ENCODE measurements at places on chromosomes 1 and 21. TPM values are rescaled to one million over a fixed set of nuclear protein-coding genes. Genes with fewer than 3 reads are reported as not detected.
A peak's percentile ranks its signal among the peaks of the same experiment; 100 is the strongest.

GRCh38 chr1:31915438-31915837 lies 22.7 kb downstream of the PTP4A2 start:
- DNase-seq, result no peak

DNA sequence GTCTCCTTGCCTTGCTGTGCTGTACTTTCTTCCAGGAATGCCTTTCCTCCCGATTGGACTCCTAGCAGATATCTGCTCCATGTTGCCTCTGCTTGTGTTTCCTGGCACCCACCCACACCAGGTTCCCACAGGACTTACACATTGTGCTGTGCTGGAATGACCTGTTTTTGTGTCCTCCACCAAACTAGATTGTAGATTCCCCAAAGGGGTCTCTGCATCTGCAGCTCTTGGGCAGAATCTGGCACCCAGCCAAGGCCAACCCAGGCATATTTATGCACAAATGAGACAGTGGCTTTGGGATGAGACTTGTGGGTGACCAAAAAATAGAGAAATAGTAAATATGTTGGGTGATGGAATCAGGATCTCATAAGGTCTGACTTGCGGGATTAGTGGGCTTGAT lies 278.2 kb downstream of the RRAGC start:
- no peak for DNase-seq

- DNase-seq, result no peak
Observed at GRCh38 chr1:5620418-5620817, 371.8 kb downstream of the NPHP4 start.

Gene OR2T34
- not detected for total RNA-seq

Gene TGFBR3
- 267 TPM for total RNA-seq

Gene TEKT2
- 0.44 TPM for total RNA-seq

GRCh38 chr1:5915587-5916571 lies 76.3 kb downstream of the NPHP4 start:
- no peak for DNase-seq

DNA sequence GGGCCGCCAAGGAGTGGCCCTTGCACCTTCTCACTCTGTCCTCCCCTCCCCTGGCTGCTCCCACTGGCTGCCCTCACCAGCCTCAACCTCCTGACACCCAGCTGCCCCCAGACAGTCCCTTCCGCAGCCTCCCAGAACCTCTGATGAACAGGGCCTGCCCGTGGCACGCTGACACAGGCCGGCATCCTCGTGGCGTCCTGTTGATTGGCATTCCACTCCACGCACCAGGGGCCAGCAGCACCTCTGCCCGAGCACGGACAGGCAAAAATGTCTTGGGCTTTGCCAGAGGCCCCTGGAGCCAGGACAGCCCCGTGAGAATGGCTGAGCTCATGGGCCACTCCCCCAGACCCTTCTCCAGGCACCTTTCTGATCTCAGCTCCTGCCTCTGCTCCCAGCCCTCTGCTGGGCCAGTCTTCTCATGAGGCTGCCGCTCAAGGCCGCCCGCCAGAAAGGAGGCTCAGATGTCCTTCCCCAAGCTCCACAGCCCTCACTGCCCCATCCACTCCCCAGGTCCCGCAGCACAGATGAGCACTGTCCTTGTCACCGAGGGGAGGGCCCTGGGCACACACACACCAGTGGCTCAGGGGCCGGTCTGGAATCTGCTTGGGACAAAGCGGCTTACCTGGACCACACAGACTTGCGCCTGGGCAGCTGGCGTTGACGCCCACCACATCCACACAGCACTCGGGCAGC lies 15.8 kb upstream of the RNF223 start:
- no peak for DNase-seq

DNA sequence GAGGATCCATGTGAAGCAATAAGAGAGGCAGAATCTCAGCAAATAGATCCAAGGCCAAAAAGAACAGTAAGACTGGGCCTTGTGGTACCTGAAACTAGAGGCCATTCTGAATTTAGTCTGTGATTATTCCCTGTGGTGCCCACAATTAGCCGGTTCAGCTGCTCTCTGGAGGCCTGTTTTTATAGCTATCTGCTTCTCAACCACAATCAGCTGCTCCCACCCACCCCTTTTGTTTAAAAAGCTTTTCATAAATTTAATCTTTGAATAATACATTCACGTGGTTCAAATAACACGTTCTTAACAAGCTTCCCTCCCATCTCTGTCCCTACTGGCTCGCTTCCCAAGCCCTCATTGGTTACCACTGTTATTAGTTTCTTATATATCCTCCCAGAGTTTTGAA lies 18.0 kb downstream of the UBE2T start:
- DNase-seq, result no peak

GRCh38 chr1:221473411-221473810 lies 268.5 kb downstream of the DUSP10 start:
- DNase-seq, result no peak

GRCh38 chr1:107277022-107277421 lies 136.2 kb downstream of the NTNG1 start:
- DNase-seq, result no peak

- DNase-seq, result no peak
Observed at GRCh38 chr21:17590430-17590829, 22.3 kb downstream of the BTG3 start.

GRCh38 chr1:233097546-233097945 lies 147.1 kb downstream of the NTPCR start:
- DNase-seq, result no peak

DNA sequence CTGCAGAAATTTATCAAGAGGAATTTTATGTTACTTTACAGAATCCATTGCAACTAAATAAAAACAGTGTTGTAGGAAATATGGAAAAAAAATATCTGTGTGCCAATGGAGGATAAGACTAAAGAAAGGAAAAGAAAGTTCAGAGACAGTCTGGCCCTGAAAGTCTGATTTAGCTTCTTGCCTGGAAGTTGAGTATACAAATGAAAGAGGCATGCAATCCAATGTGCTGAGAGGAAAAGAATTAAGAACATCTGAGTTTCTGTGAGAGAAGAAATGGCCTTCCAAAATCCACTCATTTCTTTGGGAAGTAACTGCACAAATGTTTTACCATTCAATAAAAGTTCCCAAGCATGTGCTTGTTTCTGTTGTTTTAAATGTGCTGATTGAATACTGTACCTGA lies 65.1 kb downstream of the LHX9 start:
- no peak for DNase-seq

Gene CD52
- 227 TPM for total RNA-seq

GRCh38 chr1:228084797-228085196 lies 2.3 kb downstream of the ARF1 start:
- no peak for DNase-seq

DNA sequence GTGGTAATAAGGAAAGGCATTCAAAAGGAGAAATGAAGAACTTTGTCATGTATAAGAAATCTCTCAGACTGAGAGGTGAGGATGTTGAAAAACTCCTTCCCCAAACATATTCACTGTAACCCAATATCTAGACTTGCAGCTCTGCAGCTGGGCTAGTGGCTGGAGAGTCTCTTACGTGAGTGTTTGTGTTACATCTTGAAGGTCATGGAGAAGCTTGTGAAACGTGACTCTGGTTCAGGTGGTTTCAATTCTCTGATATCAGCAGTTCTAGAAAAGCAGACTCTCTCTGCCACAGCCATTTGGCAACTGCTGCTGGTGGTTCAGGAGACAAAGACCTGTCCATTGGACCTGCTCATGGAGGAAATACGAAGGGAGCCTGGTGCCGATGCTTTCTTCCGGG lies 55.0 kb upstream of the EPHA8 start:
- DNase-seq, result no peak

- DNase-seq, result no peak
Observed at GRCh38 chr1:31122101-31122735, 56.7 kb upstream of the PUM1 start.

GRCh38 chr1:95388031-95388430 lies 154.0 kb downstream of the RWDD3 start:
- DNase-seq, result no peak

Gene S100B
- 75.0 TPM for total RNA-seq

- peak; percentile 54 for DNase-seq
Observed at GRCh38 chr1:2381741-2382620, 9.4 kb downstream of the MORN1 start.

DNA sequence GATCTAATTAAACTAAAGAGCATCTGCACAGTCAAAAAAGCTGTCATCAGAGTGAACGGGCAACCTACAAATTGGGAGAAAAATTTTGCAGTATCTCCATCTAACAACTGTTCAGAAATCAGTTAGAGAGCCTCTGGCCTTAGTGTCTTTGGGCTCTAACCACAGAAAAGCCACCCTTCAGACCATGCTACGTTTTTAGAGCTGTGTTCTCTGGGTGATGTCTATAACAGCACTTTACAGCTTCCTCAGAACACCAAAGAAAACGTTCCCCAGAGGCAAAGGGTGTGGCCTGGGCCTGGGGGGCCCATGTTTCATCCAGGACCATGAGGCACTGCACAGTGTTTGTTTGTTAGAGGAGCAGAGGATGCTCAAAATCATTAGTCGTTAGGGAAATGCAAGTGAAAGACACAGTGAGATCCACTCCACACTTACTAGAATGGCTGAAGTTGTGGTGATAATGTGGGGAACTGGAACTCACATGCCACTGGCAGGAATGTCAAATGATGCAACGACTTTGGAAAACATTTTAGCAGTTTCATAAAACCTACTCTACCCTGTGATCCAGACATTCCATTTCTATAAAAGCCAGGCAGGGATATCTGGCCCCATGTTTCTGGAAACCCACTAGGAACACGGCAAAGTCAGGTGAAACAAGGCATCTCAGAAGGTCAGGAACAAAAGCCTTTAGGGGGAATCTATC lies 250.4 kb upstream of the HOOK1 start:
- no peak for DNase-seq

DNA sequence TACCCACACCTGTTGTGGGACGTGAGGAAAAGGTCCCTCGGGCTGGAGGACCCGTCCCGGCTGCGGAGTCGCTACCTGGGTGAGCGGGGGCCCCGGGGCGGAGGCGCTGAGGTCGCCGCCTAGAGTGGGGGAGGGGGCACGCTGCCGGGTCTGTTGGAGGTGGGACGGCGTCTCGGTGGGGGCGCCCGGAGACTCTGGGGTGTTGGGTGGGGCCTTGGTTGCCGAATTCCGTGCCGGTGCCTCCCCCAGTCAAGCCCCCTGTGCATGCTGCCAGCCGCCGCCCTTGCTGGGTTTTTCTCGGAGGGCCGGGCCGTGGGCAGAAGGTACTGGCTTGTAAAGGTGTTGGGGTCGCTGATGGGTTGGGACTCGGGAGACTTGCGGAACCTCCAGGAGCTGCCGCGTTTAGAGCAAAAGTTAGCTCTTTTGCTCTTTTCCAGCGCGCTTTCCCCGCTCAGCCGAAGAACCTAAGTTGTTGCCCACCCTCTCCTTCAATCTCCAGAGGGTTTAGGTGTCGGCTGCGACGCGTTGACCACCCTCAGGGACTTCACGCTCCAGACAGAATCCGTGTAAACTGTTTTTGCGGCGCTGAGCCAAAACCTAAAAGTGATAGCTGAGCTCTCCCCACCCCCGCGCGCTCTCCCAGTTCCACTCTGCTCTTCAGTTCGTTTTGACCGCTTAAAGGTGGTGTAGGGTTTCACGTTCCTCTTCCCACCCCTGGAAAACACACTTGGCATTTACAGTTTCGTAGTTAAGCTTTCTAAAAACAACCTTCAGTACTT lies at the start of gene MPC2:
TSS of gene MPC2 (minus strand) at position 143 of the 779 bp plus-strand sequence. CDS start 1,231 bp downstream, outside the sequence.
- DNase-seq, result peak; percentile 52

Gene RNU5D-1
- not detected for total RNA-seq

Gene SPATA17
- total RNA-seq, result 0.37 TPM

Gene KIAA0040
- 172 TPM for total RNA-seq

Gene F5
- 1.4 TPM for total RNA-seq

Gene PTGFR
- total RNA-seq, result 1.9 TPM

- DNase-seq, result no peak
Observed at GRCh38 chr1:60017508-60018205, 55.9 kb downstream of the C1orf87 start.

- DNase-seq, result no peak
Observed at GRCh38 chr1:183070923-183071618, 47.9 kb downstream of the LAMC1 start.

GRCh38 chr1:81598623-81599022 lies 202.1 kb upstream of the ADGRL2 start:
- no peak for DNase-seq

- no peak for DNase-seq
Observed at GRCh38 chr1:82901118-82901517, 1097.8 kb downstream of the TTLL7 start.

Gene DMAP1
- 23.2 TPM for total RNA-seq

- no peak for DNase-seq
Observed at GRCh38 chr1:247914941-247915662, 5.0 kb upstream of the OR2T8 start.

Gene GFI1
- 2.9 TPM for total RNA-seq

GRCh38 chr1:12424793-12425192 lies 193.2 kb downstream of the DHRS3 start:
- no peak for DNase-seq

DNA sequence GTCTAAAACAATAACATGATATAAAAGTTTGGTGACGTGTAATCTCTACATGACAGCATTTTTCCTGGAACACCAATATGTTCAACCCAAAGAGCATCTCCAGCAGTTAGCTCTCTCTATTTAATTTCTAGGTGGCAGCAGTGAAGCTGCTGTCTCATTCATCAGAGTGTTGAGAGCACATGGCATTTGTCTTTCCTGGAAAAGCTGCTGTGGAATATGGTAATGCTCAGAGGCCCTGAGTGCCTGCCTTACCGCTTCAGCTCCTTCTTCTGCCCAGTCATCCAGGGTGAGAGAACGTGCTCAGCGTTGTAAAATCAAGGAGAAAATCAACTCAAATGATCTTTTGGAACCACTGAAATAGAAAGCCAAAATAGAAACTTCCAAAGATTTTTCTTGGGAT lies 640.7 kb downstream of the ADGRL2 start:
- no peak for DNase-seq

GRCh38 chr1:53947172-53947907 lies 1.2 kb downstream of the LRRC42 start:
- no peak for DNase-seq

Gene FMO5
- 2.0 TPM for total RNA-seq

GRCh38 chr1:1687846-1688245 lies 4.7 kb downstream of the SLC35E2B start:
- DNase-seq, result peak; percentile 16

Gene ILDR2
- total RNA-seq, result not detected

Gene CYP4Z1
- 5.2 TPM for total RNA-seq

DNA sequence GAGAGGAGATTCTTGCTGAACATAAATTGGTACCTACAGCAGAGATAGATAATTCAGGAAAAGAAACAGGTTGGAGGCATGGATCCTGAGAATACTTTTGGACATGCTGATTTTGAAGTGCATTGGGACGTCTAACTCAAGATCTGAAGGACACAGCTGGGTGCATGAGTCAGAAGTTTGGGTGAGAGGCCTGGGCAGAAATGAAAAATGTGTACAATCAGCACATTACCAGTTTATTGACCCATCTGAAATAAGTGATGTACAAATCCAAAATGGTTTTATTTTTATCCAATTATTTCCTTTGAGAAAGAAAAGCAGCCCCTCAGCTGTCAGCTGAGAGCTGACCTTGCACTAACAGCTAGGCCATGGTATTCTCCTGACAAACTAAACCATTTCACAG lies 975.2 kb upstream of the B3GALT2 start:
- no peak for DNase-seq

DNA sequence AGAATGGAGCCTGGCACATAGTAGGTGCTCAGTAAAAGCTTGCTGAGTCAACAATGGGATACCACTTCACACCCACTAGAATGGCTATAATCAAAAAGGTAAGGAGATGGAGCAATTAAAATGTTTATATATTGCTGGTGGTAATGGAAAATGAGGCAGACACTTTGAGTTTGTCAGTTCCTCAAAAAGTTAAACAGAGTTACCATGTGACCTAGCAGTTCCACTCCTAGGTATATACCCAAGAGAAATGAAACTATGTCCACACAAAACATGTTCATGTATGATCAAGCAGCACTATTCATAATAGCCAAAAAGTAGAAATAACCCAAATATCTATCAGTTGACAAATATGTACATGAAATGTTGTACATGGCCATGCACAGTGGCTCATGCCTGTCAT lies 74.8 kb upstream of the ECE1 start:
- DNase-seq, result no peak

Gene DEPDC1
- total RNA-seq, result 0.19 TPM

Gene PLPPR5
- not detected for total RNA-seq
